ENCODE measurements at places on chromosomes 7 and 10.
A peak's percentile ranks its signal among the peaks of the same experiment; 100 is the strongest.

GRCh38 chr10:3220853-3221252, 48.3 kb upstream of the PITRM1 start:
- no peak for DNase-seq

- no peak for DNase-seq
These were observed 272.5 kb downstream of the DGKB start for GRCh38 chr7:14630048-14630447.

DNA sequence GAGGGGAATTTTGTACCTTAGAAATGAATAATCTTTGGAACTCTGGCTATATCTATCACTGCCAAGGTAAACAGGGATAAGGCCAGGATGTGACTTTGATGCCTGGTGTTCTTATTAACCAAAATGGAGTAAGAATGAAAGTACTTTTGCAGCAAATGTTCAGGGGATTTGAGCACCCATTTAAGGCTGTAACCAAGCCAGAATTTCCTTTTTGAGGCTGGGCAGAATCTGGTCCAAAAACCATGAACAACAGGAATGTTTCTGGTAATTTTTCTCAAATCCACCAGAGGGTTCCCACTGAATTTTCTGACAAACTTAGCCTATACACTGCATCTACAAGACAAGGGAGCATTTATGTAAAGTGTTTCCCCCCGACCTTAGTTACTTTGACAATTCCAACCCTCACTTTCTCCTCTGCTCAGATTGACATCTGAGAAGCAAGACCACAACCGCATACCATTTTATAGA, 120.6 kb downstream of the BAMBI start:
- DNase-seq: no peak

DNA sequence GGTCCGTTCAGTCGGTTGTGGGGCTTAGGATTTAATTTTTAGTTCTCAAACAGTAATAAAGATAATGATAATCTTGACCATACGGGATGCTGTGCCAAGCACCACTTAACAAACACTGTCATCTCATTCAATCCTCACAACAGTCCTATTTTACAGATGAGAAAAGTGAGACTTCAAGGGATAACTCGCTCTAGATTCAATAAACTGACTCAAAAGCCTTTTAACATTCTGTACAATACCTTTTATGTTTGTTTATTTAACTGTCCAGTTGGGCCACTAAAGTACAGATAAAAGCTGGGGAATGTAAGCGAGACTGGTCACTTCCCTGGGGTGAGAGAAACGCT, 437 bp upstream of the CFAP69 start:
- DNase-seq: no peak

DNA sequence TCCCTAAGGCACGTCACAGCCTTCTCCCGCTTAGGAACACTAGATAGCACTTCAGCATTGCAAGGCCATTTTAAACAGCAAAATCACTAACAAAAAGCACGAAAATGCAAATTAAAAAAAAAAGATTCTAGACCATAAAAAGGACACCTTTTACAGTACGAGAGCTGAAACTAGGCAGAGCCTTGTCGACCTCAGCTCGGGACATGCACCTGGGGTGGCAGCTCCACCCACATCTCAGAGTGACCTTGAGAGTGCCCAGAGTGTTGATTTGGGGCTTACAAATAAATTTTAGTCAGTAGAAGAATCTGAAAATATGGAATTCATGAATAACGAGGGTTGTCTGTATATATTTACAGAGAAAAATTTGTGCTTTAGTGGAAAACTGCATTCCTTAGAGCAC, 1.1 kb downstream of the MRPS24 start:
- DNase-seq: no peak

DNA sequence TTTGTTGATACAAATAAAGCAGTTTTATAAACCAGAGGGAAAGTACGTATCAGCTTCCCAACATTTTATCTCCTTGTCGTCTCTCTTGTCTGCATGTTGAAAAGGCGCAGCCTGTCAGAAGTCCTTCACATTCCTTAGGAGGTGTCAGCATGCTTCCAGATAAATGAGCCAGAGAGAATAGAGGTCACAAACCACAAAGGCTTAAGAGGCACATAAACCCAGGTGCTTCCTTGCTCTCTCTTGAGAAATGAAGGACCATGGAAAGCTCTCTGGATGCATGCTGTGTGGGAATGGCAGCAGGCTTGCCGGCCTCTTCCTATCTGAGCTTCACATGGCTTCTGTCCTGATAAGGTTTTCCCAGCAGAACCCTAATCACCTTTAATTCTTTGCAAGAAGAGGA, 448.5 kb downstream of the XPNPEP1 start:
- DNase-seq: no peak

DNA sequence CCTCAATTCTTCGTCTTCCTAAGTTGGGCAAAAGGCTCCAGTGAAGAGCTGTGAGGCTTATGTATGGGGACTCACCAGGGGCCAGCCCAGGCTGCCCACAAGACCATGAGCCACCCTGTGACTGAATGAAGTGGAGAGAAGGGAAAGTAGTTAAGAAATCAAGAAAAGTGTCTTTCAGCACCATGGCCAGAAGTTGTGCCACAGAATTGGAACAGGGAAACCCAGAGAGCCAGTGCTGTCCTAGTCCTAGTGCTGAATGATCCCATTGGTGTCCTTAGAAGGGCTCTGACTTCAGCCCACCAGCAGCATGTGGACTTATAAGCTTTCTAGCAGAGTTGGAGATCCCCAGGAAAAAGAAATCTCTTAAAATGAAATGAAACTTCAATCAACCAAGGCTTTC, 37.0 kb upstream of the CCSER2 start:
- no peak for DNase-seq

DNA sequence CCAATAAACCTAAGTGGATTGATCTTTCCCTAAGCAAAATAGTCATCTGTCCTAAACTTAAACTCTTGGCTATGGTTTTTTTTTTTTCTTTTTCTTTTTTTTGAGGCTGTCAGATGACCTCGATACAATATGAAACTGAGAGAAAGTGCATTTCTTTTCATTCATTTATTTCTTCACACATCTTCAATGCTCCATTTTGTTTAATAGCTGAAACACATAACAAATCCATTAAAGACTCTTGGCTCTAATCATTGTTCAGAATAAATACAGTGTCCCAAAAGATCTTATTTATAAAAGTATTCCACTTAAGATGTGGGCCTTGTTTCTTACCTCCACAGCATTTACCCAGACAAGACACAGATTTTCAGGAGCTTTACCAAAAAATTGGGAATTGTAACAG, 195.5 kb downstream of the TRIL start:
- DNase-seq: no peak

GRCh38 chr7:30971440-30971839, 7.7 kb downstream of the GHRHR start:
- no peak for DNase-seq

DNA sequence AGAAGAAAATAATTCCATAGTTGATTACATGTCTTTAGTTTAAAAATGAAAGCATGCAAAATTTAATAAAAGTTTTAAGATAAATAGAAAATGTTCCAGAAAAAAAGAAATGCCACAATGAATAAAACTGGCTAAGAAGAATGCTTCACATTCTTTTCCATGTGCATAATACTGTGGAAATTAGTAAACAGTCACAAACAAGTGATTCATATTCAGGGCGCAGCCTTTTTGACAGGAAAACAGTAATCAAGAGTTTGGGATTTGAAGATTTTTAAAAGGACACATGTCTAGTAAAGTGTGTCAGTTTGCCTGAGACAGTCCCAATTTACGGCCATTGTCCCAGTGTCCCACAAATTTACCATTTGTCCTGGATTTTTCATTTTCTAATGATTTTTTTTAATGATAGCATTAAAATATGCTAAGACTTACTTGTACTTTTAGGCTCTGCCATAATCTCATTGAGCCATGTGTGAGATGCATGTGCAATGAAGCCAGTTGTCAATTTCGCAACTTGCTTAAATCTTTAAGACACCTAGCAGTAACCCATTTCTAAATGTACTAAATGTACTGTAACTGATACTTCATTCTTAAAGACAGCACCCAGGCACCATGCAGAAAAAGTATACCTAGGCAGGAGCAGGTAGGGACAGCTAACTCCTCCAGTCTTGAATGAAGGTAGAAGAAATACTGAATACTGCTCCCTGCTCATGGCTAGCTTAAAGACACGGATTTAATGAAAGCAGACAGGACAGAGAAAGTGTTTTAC, 46.9 kb downstream of the ZNF438 start:
- no peak for DNase-seq

DNA sequence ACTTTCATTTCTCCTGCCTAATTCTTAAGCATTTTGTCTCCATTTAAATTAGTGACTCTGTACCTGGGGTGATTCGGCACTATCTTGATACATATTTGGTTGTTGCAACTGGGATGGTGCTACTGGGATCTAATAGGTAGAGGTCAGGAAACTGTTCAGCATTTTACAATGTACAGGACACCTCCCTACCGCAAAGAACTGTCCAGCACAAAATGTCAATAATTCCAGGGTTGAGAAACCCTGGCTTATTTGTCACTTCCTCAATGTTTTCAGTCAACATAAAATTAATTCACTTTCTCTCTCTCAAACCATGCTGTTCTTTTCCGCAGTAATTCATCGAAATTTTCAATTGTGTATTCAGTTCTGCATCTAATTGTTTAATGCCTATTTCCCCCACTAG, 151.4 kb upstream of the CALCR start:
- no peak for DNase-seq

DNA sequence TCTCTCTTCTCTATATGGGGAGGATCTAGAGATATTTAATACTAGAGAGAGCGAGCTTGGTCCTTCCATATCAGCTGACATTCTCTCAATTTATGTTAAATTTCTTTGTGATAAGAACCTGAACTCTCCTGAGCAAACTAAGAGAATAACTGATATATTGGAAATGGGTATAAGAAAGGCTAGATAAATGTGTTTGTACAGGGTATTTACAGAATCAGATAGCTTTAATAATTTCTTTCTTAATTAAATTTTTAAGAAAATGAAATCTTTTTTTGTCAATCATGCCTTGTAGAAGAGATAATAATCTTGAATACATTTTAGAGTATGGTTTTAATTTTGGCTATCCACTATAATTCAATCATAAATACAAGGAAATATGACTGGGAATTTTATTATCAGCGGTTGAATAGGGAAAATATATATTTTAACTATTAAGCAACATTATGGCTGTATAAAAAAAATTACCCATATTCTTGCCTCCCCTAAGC, 58.7 kb downstream of the ANKIB1 start:
- no peak for DNase-seq

GRCh38 chr10:73639286-73639685, 2.0 kb downstream of the MYOZ1 start:
- DNase-seq: no peak

GRCh38 chr7:80134115-80134535, 506 bp upstream of the GNAI1 start:
- no peak for DNase-seq

DNA sequence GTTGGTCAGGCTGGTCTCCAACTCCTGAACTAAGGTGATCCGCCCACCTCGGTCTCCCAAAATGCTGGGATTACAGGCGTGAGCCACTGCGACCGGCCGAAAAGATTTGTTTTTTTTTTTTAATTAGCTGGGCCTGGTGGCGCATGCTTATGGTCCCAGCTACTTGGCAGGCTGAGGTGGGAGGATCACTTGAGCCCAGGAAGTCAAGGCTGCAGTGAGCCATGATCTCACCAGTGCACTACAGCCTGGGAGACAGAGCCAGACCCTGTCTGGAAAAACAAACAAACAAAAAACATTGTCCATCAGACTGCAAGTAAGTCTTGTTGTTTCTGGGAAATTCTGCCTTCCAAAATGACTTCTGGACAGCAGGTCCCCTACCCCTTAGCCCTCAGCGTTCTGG, 16.3 kb upstream of the ZNF212 start:
- no peak for DNase-seq

DNA sequence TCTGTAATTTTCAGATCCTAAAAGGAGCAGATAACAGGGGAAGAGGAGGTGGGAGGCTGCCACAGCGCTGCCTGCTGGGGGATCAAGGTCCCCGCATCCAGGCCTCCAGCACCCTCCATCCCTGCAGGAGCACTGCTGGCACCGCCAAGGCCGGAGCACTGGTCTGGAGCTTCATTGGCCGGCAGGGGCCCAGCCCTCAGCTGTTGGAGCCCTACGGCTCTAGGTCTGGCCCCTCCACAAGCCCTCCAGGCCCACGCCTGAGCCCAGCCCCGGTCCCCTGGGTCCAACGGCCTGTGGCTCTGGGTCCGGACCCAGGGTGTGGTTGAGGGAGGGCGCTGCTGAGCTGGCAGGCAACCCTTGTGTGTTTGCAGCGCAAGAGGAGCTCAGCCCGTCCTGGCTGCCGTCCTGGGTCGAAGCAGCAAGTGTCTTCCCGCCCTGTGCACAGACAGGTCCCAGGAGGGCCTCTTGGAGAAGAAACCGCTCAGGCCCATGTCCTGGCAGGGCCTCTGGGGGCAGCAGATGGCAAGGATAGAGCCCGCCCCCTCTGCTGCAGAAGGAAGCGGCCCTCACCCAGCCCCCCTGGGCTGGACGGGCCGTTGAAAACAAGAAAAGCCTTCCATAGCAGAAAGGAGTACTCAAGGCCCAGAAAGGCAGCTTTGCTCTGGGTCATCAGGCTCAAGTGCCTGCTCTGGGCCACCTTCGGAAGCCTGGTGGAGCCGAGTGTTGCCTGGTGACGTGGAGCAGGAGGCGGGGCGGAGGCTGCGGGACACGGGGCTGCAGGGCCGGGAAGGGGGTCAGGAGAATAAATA, 54.3 kb upstream of the TNRC18 start:
- no peak for DNase-seq

DNA sequence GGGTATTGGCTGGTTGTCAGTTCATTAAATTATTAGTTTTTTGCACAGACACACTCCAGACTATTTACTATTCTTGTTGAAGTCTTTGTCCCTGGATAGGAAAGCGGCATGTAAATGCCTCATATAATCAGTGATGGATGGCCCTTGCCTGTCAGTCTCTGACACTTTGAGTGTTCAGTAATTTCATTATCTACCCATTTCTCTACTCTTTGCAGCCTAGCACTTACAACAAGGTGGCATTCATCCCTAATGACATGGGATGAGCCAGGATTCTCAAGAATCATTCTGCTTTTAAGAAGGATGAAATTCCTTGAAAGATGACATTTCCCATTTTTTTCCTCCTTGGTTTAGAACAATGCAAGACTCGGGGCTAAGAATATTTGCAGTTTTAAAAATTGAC, 155.7 kb downstream of the SORCS3 start:
- no peak for DNase-seq

DNA sequence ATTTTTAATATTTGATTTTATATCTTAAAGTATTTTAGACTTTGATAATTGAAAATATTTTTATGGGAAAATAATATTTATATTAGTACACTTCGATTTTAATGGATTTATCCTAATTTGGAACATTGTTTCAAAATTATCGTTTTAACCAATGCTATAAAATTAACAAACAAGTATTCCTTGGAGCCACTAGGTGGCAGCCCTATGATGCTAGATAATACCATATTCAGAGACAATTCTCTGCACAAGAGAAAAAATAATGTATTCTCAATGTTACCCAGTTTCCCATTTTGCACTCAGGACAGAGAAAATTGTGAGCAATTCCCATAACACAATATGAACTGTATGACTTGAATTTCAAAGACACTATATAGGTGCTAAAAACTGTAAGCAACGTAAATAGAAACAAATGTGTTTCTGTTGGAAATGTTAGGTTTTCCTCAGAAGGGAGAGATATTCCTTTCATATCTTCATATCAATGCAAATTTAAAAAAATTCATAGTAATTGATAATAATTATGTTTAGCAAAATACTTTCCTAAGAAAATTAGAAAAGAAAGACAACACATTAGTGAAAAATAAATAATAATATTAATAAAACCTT, 237.8 kb downstream of the SEMA3E start:
- peak; percentile 2 for DNase-seq
